ENCODE measurements at places on chromosomes 4 and X.

DNA sequence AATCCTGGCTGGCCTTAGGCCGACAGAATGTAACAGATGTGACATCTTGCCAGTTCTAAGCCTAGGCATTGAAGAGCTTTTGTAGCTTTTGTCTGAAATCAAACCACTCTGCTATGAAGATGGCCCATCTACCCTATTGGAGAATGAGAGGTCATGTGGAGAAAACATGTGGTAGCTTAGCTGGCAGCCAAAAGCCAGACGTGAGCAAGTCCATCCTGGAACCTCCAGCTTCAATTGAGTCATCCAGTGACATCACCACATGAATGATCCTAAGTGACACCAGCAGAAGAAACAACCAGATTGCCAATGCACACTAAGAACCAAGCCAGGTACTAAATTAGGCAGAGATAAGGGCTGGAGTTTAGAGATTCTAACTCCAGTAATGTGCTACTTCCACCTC, 154.8 kb upstream of the ZFP42 start:
- DNase-seq: no peak

DNA sequence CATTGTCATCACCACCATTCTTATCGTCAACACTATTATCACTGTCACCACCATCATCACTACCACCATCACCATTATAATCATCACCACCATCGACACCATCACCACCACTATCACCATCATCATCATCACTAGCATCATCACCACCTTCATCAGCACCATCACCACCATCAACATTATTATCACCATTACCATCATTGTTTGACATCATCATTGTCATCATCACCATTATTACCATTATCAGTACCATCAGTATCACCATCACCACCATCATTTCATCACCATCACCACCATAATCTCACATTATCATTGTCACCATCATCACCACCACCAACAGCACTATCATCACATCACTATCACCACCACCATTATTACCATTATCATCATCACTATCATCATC, 47.5 kb upstream of the NKX1-1 start:
- no peak for DNase-seq

- DNase-seq: no peak
Observed at GRCh38 chr4:38894322-38894982, 26.8 kb downstream of the FAM114A1 start.

DNA sequence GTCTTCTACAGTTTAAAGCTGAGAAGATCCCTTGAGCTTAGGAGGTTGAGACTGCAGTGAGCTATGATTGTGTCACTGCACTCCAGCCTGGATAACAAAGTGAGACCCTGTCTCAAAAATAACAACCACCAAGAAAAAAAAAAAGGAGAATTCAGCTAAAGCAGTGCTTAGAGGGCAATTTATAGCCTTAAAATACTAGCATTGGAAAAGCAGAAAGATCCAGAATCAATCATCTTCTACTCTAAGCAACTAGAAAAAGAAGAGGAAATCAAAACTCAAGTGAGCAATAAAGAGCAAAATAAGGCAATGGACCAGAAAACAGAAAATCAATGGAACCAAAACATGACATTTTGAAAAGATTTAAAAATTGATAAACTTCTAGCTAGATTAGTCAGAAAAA, 639 bp upstream of the PI4K2B start:
- DNase-seq: no peak

DNA sequence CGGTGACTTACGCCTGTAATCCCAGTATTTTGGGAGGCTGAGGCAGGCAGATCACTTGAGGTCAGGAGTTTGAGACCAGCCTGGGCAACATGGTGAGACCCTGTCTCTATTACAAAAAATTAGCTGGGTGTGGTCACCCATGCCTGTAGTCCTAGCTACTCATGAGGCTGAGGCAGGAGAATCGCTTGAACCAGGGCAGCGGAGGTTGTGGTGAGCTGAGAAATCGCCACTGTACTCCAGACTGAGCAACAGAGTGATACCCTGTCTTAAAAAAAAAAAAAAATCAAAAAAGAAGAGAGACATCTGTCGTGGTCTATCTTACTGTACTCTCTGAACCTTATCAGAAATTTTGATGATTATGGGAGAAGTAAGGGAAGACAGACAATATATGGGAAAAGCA, 144.3 kb downstream of the CAMK2D start:
- no peak for DNase-seq

- no peak for DNase-seq
Observed at GRCh38 chrX:12581546-12581945, 209.7 kb upstream of the PRPS2 start.

DNA sequence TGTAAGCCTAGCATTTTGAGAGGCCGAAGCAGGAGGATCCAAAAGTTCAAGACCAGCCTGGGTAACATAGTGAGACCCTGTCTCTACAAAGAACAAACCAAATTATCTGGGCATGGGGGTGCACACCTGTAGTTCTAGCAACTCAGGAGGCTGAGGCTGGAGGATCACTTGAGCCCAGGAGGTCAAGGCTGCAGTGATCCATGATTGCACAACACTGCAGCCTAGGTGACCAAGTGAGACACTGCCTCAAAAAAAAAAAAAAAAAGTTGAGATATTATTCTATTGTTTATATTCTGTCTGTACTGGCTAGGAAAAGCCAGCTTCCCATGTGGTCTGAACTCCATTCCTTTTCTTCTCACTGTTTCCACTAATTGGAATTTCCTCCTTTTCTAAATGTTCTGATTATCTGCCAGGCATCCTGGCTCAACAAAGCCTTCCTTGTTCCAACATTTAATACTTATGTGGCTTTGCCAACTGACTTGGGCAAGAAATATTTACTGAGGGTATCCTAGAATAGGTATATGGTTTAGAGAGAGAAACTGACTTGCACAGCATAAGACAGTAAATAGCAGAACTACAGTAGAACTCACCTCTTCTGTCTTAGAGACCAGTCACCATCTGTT, 175.2 kb upstream of the ADAMTS3 start:
- DNase-seq: no peak

DNA sequence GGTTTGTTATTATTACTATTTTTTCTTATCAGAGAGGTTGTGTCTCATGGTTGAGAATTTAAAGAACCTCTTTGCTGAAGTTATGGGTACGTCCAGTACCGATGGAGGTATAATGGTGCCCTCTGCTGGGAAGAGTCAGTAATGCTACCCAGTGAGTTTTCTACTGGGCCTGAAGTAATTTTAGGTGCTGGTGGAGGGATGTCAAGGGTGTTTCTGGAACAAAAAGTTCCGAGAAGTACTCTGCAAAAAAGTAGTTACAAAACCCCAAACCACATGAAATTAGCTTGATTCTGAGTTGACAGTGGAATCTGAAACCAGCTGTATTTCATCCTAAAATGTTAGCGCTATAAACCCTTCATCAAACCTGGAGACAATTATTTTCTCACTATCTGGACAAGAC, 102.5 kb upstream of the MID1 start:
- DNase-seq: no peak

DNA sequence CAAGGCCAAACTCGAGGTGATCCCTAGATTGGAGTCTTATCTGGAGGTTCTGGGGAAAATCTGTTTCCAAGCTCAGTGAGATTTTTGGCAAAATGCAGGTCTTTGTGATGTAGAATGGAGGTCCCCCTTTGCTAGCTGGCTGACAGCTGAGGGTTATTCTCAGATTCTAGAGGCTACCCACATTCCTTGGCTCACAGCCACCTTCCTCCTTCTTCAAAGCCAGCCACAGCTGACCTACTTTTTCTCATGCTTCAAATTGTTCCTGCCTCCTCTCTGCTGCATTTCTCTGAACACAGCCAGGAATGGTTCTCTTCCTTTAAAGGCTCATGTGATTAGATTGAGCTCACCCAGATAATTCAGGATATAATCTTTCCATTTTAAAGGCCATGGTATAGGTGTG, 86.9 kb downstream of the VCX3A start:
- no peak for DNase-seq

DNA sequence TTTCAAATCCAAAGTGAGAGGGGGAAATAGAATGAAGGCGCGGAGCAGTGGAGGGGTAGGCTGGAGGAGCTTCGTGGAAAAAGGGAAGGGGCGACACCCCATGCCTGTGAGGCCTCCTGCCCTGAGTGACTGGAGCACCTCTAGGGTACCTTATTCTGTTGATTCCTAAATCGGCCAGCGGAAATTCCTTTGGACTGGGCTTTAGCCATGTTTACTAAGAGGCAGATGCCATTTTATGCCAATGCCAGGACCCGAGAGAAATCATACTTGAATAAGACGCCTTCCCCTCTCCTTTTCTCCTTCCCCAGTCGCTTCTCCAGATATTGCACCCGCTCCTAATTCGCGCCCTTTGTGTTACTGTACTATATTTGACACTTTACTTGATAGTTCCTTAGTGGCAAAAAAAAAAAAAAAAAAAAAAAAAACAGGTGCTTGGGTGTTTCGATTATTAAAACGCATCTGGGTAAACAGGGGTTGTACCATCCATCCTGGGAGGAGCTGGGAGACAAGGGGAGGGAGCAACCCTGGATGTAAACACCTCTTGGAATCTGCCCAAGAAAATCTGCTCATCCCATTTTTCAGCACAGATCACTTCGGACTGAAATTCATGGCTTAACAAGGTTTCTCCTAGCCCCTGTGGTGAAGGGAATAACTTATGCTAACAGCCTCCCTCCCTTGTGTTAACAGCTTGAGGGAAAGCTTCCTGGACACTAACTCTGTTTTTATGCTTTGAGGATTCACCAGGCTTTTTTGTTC, 1.5 kb downstream of the BMP3 start:
- no peak for DNase-seq

GRCh38 chr4:79450053-79450452, 42.0 kb upstream of the GK2 start:
- DNase-seq: no peak

DNA sequence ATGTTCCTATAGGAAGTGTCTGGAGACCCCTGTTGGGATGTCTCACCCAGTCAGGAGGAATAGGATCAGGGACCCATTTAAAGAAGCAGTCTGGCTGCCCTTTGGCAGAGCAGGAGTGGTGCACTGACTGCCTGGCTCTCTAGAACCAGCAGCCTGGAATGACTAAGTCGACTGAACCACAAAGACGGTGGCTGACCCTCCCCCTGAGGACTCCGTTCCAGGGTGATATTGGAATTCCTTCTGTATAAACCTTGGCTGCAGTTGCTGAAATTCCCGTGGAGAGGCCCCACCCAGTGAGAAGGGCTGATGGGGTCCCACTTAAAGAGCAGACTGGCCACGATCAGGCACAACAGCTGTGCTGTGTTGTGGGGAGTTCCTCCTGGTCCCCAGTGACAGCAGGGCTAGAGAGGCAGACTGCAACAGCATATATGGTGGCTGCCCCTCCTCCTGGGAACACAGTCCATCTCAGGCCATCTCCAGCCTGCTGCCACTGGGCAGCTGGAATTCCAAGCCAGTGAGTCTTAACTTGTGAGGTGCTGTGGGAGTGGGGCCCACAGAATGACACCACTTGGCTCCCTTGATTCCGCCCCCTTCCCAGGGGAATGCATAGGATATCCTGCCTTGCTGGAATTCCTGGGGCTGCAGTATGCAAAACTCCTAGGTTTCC, 41.8 kb upstream of the RLIM start:
- DNase-seq: no peak

DNA sequence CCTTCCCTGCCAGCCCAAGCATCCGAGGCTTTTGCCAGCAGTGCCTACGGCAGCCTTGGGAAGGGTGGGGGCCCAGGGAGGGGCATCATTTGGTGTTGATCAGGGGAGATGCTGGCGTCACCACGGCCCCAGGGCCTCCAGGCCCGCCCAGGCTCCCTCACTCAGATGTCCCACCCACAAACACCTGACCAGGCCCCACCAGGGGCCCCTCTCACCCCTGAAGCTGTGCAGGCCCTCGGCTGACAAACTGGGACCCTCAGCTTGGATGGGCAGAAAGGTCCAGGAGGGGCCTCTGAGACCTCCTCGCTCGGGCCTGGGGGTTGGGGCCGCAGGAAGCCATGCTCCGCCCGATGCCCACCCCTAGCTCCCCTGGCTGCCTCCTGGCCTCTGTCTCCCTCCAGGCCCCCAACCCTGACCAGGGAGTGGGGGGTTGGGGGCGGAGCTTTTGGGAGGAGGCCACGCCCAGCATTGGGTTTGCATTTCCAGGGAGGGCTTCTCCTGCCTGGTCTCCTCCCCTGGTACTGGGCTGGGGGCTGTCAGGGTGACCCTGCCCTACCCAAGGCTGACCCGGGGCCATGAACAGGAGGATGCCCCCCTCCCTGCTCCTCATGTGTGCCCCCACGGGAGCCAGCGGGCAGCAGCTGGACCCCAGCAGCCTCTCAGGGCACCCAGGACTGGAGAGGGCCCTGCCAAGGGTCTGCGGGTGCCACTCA, 33.4 kb upstream of the SPON2 start:
- DNase-seq: no peak

DNA sequence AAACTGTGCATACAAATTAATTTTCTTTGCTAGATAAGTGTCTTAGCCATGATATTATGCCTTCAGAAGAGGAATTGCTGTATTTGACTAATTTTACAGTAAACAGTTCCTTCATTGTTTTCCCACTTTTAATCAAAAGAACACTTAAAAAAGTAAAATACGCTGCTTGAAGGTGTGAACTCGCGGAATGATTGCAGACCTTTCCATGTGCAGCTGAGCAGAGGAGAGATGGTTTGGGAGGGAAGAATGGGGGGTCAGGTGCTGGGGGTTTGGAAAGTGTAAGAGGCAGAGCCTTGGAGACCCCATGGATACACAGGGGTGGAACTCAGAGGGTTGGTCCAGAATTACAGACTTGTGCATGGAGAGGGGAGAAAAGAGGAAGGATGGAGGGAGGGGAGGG, 15.3 kb downstream of the CYTL1 start:
- DNase-seq: no peak

DNA sequence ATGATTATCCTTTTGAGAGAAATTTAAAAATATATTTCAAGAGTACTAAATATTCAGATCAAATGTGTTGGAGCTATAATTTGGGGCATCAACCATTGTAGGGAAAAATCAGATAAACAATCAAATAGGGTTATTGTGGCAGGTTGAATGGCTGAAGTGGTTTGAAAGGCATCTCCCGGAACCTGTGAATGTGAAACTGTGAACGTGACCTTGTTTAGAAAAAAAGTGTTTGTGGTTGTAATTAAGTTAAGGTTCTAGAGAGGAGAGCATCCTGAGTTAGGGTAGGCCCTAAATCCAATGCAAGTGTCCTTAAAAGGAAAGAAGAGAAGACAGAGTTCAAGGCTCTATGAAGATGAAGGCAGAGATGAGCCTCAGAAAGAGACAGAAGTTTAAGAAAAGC, 37.4 kb downstream of the ADGRA3 start:
- no peak for DNase-seq

DNA sequence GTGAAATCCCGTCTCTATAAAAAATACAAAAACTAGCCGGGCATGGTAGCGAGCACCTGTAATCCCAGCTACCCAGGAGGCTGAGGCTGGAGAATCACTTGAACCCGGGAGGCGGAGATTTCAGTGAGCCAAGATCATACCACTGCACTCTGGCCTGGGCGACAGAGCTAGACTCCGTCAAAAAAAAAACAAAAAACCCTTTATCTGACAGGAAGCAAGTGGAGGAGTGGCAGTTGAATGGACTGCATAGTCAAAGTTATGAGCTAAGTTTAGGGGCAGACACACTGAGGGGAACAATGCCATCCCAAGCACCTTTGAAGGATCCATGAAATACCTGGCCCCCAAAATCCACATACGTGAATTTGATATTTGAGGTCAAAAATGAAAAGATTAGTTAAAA, 7.5 kb upstream of the HPGDS start:
- no peak for DNase-seq

- no peak for DNase-seq
Observed at GRCh38 chr4:85556283-85556682, 81.3 kb downstream of the ARHGAP24 start.

- no peak for DNase-seq
Observed at GRCh38 chrX:56232221-56233082, at the start of gene KLF8. TSS of gene KLF8 (plus strand) at chrX:56232356. CDS start at chrX:56233335, 979 bp downstream.

GRCh38 chr4:7854216-7854615, 85.4 kb downstream of the AFAP1 start:
- no peak for DNase-seq

Measured in cortex of kidney (tissue), 1 donor.